Sciatic nerve (tissue), 2 donors: ENCODE measurements at places on chromosomes 1 and 21. TPM values are rescaled to one million over a fixed set of nuclear protein-coding genes. Genes with fewer than 3 reads are reported as not detected.

VPS72 gene
- total RNA-seq, result 42.6 TPM

PCP4 gene
- total RNA-seq, result 8.5 TPM

DNA sequence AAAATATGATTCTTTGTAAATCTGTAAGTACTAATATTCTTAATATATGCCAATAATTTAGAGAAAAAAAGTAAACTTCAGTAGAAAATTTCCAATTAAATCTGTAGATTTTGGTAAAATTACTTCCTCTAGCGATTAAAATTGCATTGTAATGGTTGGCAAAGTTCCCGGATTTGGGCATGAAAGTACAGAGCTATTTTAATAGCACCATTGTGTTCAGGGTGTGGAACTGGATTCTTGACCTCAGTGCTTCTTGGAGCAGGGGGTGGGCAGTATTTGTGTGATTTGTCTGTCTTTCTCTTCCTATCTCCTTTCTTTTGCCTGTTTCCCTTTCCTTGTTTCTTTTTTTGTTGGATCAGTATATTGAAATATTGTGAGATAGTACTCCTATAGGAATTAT lies 72.1 kb downstream of the DNM3 start:
- DNase-seq, result no peak

GRCh38 chr1:38009088-38009840 lies 3.3 kb upstream of the UTP11 start:
- DNase-seq, result peak; percentile 28

DNA sequence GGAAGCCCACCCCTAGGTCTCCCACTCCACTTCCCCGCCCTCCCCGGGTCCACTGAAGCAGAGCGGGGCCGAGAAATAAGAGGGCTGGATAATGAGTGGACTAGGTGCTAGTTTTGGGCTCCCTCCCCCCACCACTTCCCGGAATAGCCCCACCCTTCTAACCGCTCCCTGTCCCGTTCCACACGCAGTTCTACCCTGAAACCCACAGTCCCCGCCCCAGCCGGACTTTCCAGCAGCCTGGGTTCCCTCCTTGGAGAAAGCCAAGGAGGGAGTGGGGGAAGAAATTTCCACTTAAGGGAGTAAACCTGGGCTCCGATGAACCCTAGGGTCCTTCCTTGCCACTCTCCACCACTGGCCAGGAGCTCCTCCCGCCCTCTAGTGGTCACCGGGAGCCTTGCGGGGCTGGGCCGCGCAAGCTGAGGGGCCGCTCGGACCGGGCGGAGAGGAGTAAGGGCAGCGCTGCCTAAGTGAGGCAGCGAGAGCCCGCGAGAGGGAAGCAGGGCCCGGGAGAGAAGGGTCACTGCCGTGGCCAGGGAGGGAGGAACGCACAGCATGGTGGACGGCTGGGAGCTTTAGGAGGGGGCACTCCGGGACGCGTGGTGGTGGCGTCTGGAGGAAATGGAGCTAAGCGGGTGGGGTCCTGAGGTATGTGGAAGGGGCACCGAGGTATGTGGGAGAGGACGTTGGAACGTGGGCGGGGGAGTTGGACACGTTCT lies 14.3 kb downstream of the THBS3 start:
- DNase-seq, result peak; percentile 95

DNA sequence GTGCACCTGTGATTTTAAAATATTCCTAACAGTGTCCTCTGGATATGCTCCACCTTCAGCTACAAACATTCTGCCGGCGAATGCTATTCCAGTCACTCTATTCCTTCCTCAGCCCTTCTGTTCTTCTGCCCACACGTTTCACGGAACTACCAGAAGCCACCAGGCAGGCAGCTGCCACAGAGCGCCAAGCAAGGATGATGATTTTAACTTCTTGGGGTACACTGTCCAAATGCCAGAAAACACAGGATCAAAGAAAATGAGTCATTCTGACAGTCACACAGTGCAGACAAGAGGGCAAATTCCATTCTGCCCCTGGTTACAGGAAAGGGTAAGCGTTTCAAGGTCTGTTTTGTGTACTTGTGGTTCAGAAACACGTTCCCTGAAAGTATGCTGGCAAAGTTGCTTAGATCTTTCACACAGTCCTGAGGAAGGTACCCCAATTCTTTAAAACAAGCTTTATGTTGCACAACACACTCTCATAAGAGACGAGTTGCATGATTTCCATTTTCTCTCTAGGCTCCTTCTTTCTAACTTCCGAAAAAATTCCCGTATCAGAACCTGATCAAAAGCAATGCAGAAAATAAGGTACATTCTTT lies 508.3 kb upstream of the PKN2 start:
- DNase-seq, result no peak

- DNase-seq, result peak; percentile 54
Measured at GRCh38 chr1:2606881-2607621, 20.5 kb downstream of the PRXL2B start.

- no peak for DNase-seq
Measured at GRCh38 chr1:20403423-20404145, 82.4 kb downstream of the CAMK2N1 start.
